Thyroid gland (tissue), 4 donors: ENCODE measurements at places on chromosomes 1 and 21. TPM values are rescaled to one million over a fixed set of nuclear protein-coding genes. Genes with fewer than 3 reads are reported as not detected.

DNA sequence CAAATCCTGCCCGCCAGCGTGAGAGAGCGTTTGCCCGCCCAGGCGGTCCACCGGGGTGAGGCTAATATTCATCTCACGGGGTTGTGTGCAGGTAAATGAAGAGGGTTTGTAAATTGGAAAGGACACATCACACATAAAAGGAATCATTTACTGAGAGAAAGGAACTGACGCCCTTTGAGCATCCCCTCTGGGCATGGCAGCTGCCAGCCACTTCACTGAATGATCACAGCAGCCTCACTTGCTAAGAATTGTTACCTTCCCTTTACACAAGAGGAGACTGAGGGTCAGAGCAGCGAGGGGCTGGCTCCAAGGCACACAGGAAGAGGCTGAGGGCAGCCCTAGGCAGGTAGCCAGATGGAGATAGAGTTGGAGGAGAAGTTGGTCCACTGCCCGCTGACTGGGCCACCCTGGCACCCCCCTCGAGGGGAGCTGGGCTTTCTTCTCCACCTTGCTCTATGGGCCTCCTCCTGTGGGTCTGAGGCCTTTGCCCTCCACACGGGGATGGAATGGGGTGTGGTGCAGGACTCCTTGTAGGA, 96.0 kb downstream of the FOXD2 start:
- DNase-seq, result no peak

- peak; percentile 86 for DNase-seq
These were observed 76.7 kb downstream of the ARHGEF16 start for GRCh38 chr1:3530926-3531818.

DNA sequence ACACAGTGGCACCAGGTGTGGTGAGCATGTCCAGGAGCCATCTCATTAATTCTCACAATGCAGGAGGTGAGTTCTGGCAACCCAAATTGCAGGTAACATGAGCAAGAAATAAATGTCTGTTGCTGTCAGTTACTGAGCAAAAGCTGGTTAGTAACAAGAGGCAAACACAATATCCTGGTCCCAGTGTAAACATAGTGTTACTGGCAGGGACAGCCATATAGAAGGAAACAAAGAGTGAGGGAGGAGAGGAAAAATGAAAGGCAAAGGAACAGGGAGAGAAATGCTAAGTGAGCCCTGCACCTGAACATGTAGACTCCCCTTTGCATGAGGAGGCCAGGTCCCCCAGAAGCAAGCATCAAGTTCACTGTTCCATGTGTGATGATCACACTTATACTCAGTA, 203.6 kb downstream of the TRABD2B start:
- no peak for DNase-seq

DNA sequence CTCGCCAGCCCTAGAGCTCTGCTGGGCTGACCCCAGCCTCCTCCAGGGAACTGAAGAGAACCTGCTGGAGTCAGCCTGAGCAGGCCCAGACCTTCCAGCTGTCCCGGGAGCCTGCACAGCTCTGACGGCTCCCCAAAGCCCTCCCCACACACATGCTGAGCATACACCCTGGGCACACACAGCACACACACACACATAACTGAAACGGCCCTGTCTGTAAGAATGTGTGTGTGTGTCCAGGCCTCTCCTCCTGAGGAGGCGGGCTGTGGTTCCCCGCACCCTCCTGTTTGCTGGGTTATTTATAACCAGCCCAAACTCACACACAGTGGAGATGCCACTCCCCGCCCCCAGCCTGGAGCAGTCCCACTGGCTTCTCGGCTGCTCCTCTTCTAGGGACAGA, 20.2 kb downstream of the SDC3 start:
- DNase-seq, result peak; percentile 34

The KRTAP12-1 gene
- total RNA-seq, result not detected

The ADGRL2 gene
- total RNA-seq, result 167 TPM

The S100A2 gene
- total RNA-seq, result 4.1 TPM

The PRDX6 gene
- total RNA-seq, result 301 TPM

The HIVEP3 gene
- 9.7 TPM for total RNA-seq

The CFAP74 gene
- not detected for total RNA-seq
